Lower lobe of right lung (tissue), 2 donors: ENCODE measurements at places on chromosomes 2 and 18.
A peak's percentile ranks its signal among the peaks of the same experiment; 100 is the strongest.

GRCh38 chr2:176088048-176088936 lies 4.2 kb upstream of the HOXD13 start:
- peak; percentile 64 for DNase-seq

DNA sequence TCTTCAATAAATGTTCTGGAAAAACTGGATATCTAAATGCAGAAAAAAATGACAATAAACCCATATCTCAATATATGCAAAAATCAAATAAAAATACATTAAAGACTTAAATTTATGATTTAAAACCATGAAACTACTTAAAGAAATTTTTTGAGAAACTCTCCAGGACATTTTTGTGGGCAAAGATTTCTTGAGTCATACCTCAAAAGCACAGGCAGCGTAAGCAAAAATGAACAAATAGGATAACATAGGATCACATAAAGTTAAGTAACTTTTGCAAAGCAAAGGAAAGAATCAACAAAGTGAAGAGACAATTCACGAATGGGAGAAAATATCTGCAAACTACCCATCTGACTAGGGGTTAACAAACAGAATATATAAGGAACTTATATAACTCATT lies 1545.5 kb downstream of the SUCLG1 start:
- no peak for DNase-seq

- DNase-seq: no peak
Measured at GRCh38 chr18:42374961-42375360, 419.9 kb downstream of the PIK3C3 start.

GRCh38 chr2:175123254-175123653 lies 44.7 kb downstream of the ATF2 start:
- DNase-seq: no peak

- no peak for DNase-seq
Measured at GRCh38 chr2:232239951-232240681, 138.4 kb upstream of the ALPP start.

GRCh38 chr2:161842736-161843433 lies 218.7 kb downstream of the SLC4A10 start:
- no peak for DNase-seq

GRCh38 chr2:120939595-120940318 lies 204.1 kb downstream of the GLI2 start:
- no peak for DNase-seq

- DNase-seq: peak; percentile 61
Measured at GRCh38 chr2:160324161-160324800, 124.2 kb upstream of the ITGB6 start.

DNA sequence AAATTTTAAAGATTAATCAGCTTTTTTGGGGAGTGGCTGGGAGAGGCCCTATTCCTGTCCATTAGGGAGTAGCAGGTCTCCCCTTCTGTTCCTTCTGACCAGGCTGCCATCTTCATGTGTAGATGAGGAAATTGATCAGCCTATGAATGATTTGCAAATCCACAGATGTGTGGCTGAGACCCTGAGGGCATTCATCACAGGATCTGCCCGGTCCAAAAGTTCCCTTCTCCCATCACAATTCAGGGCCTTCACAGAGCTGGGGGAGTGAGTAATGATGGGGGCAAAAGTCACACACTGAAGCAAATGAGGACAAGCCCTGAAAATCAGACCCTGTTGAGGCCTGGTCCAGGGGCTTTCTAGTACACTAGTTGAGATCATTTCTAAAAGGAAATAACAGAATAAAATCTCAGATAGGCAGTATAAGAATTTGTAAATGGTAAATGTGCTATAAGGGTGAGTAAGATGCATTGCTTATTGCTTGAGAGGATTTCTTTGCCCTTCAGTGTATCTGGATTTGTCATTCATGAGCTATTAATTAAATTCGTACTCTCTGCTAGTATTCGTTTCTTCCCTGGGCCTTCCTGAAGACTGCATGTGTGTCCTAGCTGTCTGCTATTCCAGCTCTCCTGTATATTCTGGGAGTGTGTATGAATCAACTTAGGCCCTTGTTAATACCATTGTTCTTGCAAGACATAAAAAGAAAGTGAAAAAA lies 53.2 kb downstream of the SETBP1 start:
- no peak for DNase-seq

DNA sequence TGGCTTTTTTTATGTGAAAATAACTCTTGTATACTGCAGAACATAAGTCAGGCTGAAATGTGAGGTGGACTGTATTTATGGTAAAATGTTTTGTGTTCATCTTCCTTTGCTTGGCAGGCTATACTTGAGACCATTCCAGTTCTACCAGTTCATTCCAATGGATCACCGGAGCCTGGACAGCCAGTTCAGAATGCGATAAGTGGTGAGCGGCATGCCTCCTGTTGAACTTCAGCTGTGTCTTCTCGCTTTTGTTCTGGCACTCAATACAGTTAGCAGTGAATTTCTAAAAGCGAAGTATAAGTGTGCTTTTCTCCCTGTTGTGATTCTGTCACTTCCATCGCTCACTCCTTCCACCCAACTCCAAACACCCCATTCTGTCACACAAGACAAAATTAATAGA lies 138.5 kb downstream of the ARHGAP28 start:
- no peak for DNase-seq

DNA sequence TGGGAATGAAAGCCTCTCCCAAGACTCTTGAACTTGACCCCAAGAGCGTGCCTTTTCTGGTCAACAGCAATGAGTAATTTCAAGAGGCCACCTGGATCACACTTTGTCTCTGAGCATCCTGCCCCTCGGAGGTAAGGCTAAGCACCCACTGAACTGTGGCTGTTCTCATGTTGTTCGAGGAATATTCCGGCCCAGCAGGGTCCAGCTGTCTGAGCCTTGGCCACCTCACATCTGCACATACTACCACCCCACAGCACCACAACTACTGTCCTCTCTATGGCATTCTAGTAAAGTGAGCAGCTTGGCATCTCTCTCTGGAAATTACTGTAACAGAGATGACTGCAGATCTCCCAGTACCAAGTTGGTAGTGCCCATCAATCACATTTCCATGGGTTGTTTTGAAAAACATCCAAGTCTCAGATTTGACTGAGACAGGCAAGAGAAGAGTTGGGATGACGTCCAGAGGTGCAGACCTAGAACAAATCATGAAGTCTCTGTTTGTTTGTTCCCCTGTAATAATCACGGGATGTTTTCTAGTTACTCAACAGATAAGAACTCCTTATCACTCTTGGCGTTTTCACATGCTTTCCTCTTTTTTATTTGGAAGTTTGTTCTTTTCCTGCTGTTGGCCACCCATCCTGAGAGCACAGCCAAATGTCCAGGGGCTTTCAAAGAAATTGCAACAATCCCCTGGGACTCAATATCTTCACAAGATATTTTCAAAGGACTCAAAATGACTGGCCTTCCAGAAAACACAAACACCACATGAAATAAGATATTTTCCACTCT lies 336.0 kb upstream of the TNP1 start:
- no peak for DNase-seq

- DNase-seq: no peak
Measured at GRCh38 chr18:77234504-77235365, 14.9 kb upstream of the GALR1 start.

DNA sequence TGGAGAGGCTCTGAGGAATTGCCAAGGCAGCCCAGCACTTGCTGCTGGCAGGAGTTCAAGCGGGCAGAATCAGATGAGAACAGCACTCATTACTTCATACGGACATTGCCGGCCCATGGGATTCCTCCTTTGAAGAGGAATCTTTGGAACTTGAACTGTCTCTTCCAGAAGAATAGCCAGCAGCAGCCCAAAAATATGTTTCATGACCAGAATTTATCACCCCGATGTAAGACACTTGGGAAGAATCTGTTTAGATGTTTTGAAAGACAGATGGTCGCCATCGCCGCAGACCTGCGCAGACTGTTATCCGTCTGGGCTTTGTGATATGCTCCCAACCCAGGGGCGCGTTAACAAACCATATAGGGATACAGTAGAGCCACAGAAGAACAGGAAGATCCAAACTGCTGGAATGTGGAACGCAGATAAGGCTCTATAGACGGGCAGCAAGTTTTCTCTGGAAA lies 3.7 kb upstream of the ADI1 start:
- no peak for DNase-seq

GRCh38 chr2:150469706-150470274 lies 17.7 kb downstream of the RND3 start:
- DNase-seq: no peak

DNA sequence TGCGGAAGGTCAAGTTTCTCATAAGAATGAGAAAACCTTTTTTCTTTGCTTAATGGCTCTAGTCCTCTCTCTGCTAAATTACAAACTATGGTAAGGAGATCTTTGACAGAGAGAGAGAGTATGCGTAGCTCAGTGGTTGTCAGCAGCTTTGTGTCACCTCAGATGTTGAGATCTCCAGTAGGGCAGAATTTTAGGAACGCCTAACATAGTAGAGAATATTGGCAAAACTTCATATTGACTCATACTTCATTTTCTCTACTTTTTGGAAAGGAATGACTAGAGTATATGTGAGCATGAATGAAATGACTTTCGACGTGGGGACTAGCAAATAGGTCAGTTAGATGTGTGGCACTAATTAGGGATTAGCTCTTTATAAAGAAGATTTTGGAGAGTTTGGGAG lies 64.0 kb downstream of the WDR7 start:
- DNase-seq: no peak

DNA sequence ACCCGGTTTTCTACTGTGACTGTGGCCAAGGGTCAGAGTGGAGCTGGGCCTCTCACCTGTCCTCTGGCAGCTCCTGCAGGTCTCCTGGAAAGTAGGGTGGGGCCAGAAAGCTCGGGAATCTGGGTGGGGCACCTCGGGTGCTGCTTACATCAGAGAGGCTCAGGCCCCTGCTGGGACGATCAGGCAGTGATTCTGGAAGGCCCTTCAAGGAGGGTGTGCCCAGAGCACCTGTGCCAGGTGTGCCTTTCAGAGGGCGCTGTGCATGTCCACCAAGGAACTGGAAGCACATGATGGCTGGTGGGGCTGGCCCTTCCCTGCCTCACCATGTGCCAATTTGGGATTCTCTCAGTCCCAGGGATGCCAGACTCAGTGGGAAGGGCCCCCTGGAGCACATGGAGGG lies 44.0 kb downstream of the ATP6V1C2 start:
- no peak for DNase-seq

DNA sequence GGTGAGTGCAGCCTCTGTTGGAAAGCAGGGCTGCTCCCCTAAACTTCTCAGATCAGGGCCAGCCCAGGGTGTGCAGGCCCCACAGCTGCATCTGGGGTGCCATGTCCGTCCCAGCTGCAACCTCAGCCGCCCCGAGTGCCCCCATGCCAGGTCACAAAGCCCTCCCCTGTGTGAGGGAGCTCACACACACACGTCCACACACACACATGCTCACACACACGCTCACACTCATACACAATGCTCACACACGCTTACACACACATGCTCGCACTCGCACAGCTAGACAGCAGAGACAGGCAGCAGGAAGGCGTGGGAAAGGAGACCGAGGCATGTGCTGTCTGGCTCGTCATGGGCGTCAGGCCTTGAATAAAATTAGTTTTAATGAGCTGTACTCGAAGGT lies 55.4 kb downstream of the ADI1 start:
- peak; percentile 27 for DNase-seq

GRCh38 chr2:239509373-239510143 lies 108.7 kb upstream of the HDAC4 start:
- no peak for DNase-seq

DNA sequence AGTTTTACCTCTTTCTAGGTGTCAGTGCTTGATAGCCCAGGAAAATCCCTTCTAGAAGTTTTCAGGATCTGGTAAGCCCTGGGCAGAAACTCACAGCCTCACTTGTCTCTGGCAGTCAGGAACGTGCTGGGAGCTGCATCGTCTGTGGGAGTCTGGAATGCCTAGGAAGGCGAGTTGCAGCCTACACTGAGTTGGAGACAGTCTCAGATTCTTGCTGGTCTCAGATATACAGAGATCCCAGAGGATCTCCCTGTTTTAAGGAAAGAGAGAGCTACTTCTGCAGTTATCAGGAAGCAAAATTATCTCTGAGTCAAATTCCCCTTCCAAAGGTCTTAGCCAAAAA lies 104.4 kb upstream of the CDC42EP3 start:
- no peak for DNase-seq

- no peak for DNase-seq
Measured at GRCh38 chr2:64477979-64478378, 24.0 kb downstream of the LGALSL start.

GRCh38 chr18:60180671-60181070 lies 191.9 kb downstream of the MC4R start:
- no peak for DNase-seq

GRCh38 chr18:58532298-58532697 lies 96.6 kb downstream of the ALPK2 start:
- no peak for DNase-seq

GRCh38 chr2:221572821-221573429 lies 821 bp upstream of the EPHA4 start:
- DNase-seq: peak; percentile 61

GRCh38 chr18:43534511-43534910 lies 257.2 kb upstream of the SYT4 start:
- no peak for DNase-seq

GRCh38 chr2:64785245-64785644 lies 131.5 kb upstream of the SERTAD2 start:
- no peak for DNase-seq

GRCh38 chr2:151979694-151980093 lies 119.2 kb downstream of the CACNB4 start:
- DNase-seq: no peak

DNA sequence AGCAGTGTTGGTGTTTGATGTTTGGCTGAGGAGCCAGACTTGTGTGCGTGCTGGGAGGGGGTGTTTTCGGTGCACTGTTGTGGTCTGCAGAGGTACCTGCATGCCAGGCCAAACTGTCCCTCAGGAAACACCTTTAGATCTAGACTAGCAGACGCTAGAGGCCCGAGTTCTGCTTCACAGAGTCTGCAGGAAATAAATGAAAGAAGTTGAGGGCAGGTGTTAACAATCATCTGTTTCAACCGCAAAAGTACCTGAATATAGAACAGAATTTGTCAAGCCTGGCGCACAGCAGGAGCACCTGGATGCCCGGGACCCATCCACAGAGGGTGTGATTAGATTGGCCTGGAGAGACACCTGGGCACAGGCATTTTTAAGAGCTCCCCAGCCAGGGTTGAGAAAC lies 40.5 kb upstream of the REL start:
- no peak for DNase-seq

DNA sequence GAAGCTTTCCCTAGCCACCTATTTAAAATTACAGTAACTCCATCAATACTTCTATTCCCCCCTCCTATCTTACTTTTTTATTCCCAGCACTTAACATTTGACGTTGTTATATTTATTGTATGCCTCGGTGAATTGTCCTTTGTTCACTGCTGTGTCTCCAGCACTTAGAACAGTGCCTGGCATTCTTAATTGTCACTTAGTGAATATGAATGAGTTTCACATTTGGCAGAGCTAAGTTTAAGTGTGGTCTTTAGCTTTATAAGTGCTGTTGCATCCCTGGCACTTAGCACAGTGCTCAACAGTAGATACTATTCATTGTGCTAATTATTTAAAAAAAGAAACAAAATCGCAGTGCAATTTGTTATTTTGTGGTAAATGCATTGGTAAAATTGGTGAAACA lies 1.7 kb downstream of the RMP24 start:
- no peak for DNase-seq
